Stimulated activated CD4-positive, alpha-beta T cell treated with anti-CD3 and anti-CD28 coated beads, Interleukin-1b, Interleukin-23, amount 100 ng/mL, for 24 hours (primary cell): ENCODE measurements at places on chromosomes 3 and 15.

GRCh38 chr3:126097801-126098200 is 13.9 kb upstream of the SLC41A3 start:
- no peak for DNase-seq

DNA sequence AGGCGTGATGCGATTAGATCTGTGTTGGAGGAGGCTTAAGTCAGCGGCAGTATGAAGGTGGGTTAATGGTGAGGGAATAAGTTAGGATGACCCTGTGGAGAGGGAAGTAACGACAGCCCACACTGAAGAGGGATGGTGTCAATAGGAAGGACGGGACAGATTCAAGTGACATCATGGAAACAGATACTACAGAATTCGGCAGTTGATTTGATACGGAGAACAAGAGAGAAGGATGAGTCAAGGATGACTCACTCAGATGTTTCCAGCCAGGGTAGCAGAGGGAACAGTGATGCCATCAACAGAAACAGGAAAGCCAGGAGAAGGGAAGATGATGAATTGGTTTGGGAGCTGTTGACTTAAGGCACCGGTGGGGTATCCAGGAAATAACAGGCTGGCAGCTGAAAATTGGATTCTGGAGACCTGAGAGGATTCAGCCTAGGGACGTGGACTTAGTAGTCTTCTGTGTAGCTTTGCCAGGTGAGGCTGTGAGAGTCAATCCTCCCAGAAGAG is 38.0 kb downstream of the SHC4 start:
- no peak for DNase-seq

DNA sequence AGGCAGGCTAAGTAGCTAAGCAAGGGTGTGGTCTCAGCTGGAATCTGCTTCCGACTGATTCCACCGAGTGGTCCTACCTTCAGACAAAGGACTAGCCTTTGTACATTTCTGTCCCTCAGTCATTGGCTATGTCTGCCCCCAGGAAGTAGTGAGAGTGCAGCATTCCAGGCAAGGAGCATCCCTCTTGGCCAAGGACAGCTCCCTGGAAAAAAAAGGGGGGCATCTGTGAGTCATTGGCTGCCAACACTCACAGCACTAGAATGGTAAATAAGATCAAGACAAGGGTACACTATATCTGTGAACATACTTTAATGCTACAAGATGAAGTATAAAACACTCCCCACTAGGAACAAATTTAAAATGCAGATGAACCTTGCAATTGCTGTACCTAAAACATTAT is 66.8 kb downstream of the STAC start:
- DNase-seq, result no peak

DNA sequence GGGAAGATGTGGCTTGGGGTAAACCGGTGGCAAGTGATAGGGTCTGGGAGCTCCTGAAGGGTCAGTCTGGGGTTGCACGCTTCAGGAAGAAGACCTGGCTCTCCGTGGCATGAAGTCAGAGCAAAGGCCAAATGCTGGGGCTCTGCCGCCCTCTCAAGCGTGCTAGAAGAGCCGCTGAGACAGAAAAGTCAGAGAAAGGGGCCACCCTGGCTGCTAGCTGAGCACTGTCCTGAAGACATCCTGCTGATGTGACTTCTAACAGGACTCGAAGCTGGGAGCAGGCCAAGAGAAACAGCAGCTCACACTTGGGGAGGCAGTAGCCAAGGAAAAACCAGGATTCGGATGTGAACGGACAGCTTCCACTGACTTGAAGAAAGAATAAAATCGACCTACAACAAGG is 270.4 kb downstream of the OCA2 start:
- no peak for DNase-seq

GRCh38 chr15:37121492-37121891 is 21.1 kb upstream of the MEIS2 start:
- no peak for DNase-seq

DNA sequence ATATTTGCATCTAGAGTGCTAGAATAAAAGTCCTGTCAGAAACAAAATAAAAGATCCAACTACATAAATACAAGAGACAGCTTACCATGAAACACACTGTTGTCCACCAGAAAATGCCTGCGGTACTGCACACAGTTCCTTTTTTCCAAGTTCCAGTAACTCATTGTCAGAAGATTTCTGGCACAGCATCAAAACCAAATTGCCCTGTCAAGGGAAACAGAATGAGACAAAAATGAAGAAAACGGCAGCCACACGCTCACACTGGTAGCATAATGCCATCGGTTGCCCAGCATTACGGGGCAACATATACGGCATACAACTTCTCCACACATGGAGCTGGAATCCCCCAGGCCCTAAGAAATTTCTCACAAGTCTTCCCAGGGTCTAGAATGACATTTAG is 40.8 kb downstream of the PLCH1 start:
- no peak for DNase-seq

GRCh38 chr15:74421302-74422245 is 12.2 kb downstream of the SEMA7A start:
- no peak for DNase-seq

GRCh38 chr3:124322309-124322880 is 330.5 kb upstream of the ROPN1 start:
- no peak for DNase-seq
